ENCODE measurements at places on chromosomes 12 and 14. TPM values are rescaled to one million over a fixed set of nuclear protein-coding genes. Genes with fewer than 3 reads are reported as not detected.

GRCh38 chr12:29428633-29429032 is 47.7 kb upstream of the ERGIC2 start:
- no peak overlapping the region for H3K27ac ChIP-seq
- no peaks in the 10 kb centered on the region for H3K36me3 ChIP-seq
- H3K4me3 ChIP-seq = no peak overlapping the region
- no peak for DNase-seq
- no peaks in the 10 kb centered on the region for H3K4me1 ChIP-seq
- H3K27me3 ChIP-seq = no peaks in the 10 kb centered on the region

GRCh38 chr12:122452701-122453285 is 30.3 kb upstream of the CLIP1 start:
- no peak overlapping the region for H3K27ac ChIP-seq
- H3K36me3 ChIP-seq = no peaks in the 10 kb centered on the region
- no peaks in the 10 kb centered on the region for H3K4me1 ChIP-seq

- no peak overlapping the region for H3K4me3 ChIP-seq
- peak overlapping the region; percentile 64 for H3K27ac ChIP-seq
- no peaks in the 10 kb centered on the region for H3K36me3 ChIP-seq
- H3K4me1 ChIP-seq = peaks cover 14% of the 10 kb centered on the region
- H3K27me3 ChIP-seq = no peaks in the 10 kb centered on the region
- no peak for DNase-seq
Measured at GRCh38 chr12:52913431-52913821, 8.6 kb upstream of the KRT8 start.

Gene CDCA4
- 39.9 TPM for total RNA-seq

Gene SLC5A8
- not detected for total RNA-seq

DNA sequence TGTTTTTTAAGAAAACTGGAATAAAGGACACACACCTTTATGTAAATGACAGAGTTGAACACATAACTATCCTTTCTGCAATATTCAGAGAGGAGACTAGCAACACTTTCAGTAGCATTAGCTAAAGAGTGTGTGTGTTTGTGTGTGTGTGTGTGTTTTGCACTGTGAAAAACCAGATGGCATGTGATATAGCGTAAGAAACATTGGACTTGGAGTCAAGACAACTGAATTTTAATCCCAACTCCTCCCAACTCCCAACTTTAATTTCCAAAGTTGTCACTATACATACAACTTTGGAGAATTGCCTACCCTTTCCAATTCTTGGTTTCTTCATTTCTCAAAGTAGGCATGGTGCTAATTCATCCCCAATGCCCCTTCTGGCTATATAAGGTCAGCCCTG is 347.8 kb downstream of the KCNH5 start:
- DNase-seq = no peak
- H3K27me3 ChIP-seq = no peaks in the 10 kb centered on the region
- no peaks in the 10 kb centered on the region for H3K36me3 ChIP-seq
- peaks cover 3% of the 10 kb centered on the region for H3K4me1 ChIP-seq
- H3K4me3 ChIP-seq = no peak overlapping the region
- no peak overlapping the region for H3K27ac ChIP-seq

Gene DTX1
- 0.44 TPM for total RNA-seq

Gene SLC10A1
- total RNA-seq = not detected

Gene METTL25
- 3.5 TPM for total RNA-seq

Gene TRIAP1
- 23.9 TPM for total RNA-seq

GRCh38 chr12:105409801-105410471 is 79.4 kb downstream of the C12orf75 start:
- no peak overlapping the region for H3K4me3 ChIP-seq
- H3K27ac ChIP-seq = no peak overlapping the region
- H3K27me3 ChIP-seq = no peaks in the 10 kb centered on the region
- no peaks in the 10 kb centered on the region for H3K4me1 ChIP-seq
- DNase-seq = no peak

DNA sequence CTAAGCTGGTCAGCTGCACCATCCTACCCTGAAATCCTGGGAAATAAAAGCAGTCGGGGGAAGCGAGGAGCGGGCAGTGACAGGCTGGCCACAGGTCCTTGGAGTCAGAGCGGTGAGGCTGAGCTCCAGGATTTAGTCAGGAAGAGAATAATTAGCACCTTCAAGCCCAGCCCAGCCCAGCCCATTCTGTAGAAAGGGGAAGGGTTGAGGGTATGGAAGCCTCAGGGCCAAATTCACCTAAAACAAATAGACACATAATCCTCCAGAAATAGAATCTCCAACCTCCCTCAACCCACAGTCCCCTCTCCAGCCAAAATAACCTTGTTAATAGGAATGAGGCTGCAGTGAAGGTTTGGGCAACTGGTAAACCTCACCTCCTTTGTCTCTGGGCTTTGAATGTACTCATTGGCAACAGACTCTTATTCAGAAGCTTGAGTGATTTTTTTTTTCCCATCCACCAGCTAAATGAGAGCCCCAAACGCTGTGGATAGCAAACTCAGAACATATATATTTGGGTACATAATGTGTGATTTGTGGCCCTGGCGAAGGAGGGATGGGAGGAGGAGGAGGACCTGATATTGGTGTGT is 334.1 kb downstream of the DPF3 start:
- H3K36me3 ChIP-seq = no peaks in the 10 kb centered on the region
- no peak for DNase-seq
- H3K27ac ChIP-seq = no peak overlapping the region
- H3K4me1 ChIP-seq = no peaks in the 10 kb centered on the region

Gene PROX2
- not detected for total RNA-seq

Gene SP1
- total RNA-seq = 81.0 TPM

- no peaks in the 10 kb centered on the region for H3K4me1 ChIP-seq
- DNase-seq = no peak
- H3K4me3 ChIP-seq = no peak overlapping the region
- no peak overlapping the region for H3K27ac ChIP-seq
- H3K27me3 ChIP-seq = no peaks in the 10 kb centered on the region
Measured at GRCh38 chr12:114995891-114996290, 311.9 kb upstream of the TBX3 start.

DNA sequence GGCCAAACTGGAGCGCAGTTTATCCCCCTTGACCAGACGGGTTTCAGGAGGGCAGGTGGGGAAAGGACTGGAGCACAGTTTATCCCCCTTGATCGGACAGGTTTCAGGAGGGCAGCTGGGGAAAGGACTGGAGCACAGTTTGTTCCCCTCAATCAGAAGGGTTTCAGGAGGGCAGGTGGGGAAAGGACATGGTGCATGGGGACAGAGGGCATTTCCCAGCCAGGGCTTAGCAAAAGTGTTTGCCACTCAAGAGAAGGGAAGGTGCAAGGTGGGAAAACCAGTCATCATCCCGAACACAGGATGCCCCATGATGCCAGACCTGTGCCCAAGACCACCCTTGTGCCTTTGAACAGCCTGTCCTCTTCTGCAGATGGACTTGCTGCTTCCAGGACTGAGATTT is 54.7 kb downstream of the SPTB start:
- H3K27me3 ChIP-seq = no peaks in the 10 kb centered on the region
- no peak overlapping the region for H3K4me3 ChIP-seq
- H3K36me3 ChIP-seq = no peaks in the 10 kb centered on the region
- H3K4me1 ChIP-seq = no peaks in the 10 kb centered on the region
- no peak for DNase-seq

GRCh38 chr14:98578204-98578603 is 693.8 kb downstream of the BCL11B start:
- no peak for DNase-seq
- no peak overlapping the region for H3K27ac ChIP-seq
- no peaks in the 10 kb centered on the region for H3K4me1 ChIP-seq
- H3K27me3 ChIP-seq = no peaks in the 10 kb centered on the region

Gene ETFBKMT
- 1.5 TPM for total RNA-seq

DNA sequence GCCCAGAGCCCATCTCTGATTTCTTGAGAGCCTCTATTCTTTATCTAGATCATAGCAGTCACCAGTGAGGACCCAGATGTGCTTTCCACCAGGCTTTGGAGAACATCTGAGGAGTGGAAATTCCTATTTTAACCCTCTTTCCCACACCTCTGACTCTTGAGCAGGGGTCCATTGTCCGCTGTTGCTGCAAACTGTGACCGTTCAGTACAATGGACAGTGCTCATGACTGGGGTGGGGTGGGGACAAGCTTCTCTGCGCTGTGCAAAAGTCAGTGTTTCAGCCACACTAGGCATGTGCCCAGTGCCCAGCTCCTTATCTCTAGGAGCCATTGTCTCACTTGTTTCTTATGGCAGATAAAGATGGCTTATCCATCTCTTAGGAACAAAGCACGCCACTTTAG is 16.9 kb upstream of the KRT7 start:
- no peaks in the 10 kb centered on the region for H3K36me3 ChIP-seq
- H3K4me1 ChIP-seq = peaks cover 43% of the 10 kb centered on the region
- H3K4me3 ChIP-seq = no peak overlapping the region
- H3K27me3 ChIP-seq = no peaks in the 10 kb centered on the region
- H3K27ac ChIP-seq = peak overlapping the region; percentile 91

DNA sequence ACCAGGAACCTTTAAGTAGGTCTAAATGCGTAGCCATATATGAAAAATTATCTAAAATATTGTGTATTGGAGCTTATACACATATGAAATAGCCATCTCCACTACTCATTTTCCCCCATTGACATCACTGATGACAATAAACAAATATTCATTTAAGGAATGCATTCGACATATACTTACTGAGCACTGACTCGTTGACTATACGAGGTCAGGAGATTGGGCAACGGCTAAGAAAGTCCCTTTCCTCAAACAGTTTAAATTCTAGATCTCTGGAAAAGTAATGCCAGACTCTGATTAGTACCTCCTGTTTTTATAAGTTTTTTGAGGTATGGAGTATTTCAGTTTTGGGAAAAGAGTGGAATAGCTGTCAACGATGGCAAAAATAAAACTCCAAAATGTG is 139.4 kb upstream of the DIO2 start:
- no peaks in the 10 kb centered on the region for H3K36me3 ChIP-seq
- H3K4me1 ChIP-seq = no peaks in the 10 kb centered on the region
- H3K27me3 ChIP-seq = no peaks in the 10 kb centered on the region
- no peak for DNase-seq

Gene APOF
- total RNA-seq = 0.10 TPM

Gene LAG3
- 2.7 TPM for total RNA-seq

DNA sequence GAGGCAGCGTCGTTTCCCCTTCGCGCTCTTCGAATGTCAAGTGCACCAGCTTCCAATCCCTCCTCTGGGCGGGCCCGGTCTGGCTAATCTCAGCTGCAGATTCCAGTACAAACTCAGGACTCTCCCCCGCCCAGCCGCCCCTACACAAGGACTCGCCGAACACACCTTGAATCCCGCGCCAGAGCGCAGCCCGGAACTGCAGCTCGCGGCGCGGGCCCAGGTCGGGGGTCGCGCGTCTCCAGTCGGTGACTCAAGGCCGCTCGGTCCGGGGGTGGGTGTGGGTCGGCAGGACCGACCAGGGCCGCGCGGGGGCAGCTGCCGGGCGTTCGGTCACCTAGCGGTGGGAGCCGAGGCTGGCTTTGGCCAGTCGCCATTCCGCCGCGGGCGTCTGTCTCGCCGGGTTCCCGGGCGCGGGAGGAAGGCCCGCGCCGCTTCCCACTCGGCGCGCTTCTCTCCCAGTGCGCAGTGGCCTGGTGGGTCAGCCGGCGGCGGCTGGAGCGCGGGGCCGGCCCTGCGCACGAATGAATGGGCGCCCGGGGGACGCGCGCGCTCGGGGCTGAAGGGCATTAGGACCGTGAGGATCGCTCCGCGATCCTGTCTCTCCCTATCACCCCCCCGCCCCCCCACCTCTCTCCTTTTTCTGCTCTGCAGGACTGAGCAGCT is at the start of gene GALNT16:
Gene GALNT16 (plus strand): TSS at position 632 of the 663 bp plus-strand sequence. CDS start 133 bp downstream, outside the sequence.
- peak within 1 kb of the TSS; percentile 42 for H3K4me3 ChIP-seq
- DNase-seq = no peak
- H3K27ac ChIP-seq = no peak within 1 kb of the TSS
- H3K27me3 ChIP-seq = peaks cover 6% of the 10 kb centered on the region
- H3K4me1 ChIP-seq = no peaks in the 10 kb centered on the region

DNA sequence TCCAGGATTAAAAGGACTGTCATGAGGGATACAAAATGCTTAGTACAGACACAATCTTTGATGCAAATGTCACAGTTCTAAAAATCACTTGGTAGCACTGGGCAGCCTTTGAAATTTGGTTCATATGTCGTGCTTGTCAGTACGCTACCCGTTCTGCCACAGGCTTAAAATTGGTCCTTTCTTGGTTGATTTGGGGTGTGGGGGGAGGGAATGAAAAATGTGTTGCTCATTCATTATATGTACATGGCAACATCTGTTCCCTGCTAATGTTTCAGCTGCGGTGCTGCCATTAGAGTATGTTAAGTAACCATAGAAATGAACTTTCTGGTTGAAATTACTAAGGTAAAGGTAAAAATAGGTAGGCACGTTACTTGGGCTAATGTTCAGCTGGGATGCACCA is 155.4 kb upstream of the ARHGAP5 start:
- H3K27ac ChIP-seq = no peak overlapping the region
- no peak overlapping the region for H3K4me3 ChIP-seq
- no peaks in the 10 kb centered on the region for H3K27me3 ChIP-seq
- no peak for DNase-seq
- H3K4me1 ChIP-seq = no peaks in the 10 kb centered on the region
- no peaks in the 10 kb centered on the region for H3K36me3 ChIP-seq

- no peak overlapping the region for H3K27ac ChIP-seq
- H3K36me3 ChIP-seq = no peaks in the 10 kb centered on the region
Measured at GRCh38 chr14:72715850-72716228, 178.1 kb downstream of the DPF3 start.

Gene KLRC1
- total RNA-seq = not detected

Gene NPAS3
- 0.23 TPM for total RNA-seq

DNA sequence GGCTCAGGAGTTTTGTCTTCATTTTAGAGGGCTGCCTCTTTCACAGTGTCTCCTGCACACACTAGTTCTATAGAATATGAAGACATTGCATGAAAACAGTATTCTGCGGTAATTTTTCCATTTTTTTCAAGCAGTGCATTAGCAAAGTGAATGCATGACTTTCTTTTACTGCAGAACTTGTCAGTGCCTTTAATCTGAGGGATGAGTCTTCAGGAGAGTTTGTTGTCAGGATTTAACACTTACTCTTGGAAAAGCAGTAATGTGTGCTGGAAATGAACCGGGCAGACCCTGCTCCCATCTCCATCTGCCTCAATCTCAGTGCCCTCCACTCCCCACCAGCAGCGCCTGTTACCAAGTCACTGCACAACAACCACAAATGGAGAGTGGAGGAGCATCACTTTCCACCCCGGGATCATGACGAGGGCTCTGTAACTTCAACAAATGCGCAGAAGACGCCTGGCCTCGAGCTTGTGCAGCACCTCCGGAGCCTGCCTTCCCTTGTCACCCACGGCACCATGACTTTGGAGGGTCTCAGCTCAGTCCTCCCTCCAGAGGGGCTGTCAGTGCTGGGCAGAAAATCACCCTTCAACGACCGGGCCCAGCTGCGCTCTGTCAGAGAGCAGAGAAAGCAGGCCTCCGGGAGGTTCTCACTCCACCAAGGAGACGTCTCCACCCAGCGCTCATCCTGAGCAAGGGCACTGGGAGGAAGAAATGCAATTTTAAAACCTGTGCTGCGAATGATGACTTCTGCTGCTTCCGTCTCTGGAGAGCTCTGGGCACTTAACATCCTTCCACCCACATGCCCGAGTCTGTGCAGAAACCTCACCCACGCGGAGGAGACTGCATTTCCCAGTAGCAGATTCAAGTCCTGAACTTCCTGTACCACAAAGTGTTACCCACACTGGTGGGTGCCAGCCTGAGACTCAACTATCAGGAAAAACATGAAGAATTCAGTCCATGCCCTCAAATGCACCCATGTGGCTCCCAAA is 255.7 kb downstream of the ADGRD1 start:
- H3K27me3 ChIP-seq = no peaks in the 10 kb centered on the region
- no peaks in the 10 kb centered on the region for H3K4me1 ChIP-seq
- H3K4me3 ChIP-seq = no peak overlapping the region
- H3K36me3 ChIP-seq = no peaks in the 10 kb centered on the region
- no peak for DNase-seq
- H3K27ac ChIP-seq = no peak overlapping the region

GRCh38 chr14:100671906-100672305 is 54.8 kb upstream of the DLK1 start:
- peaks cover 34% of the 10 kb centered on the region for H3K4me1 ChIP-seq
- H3K27ac ChIP-seq = no peak overlapping the region
- H3K27me3 ChIP-seq = no peaks in the 10 kb centered on the region
- no peak overlapping the region for H3K4me3 ChIP-seq
